Right lung (tissue), 10 donors: ENCODE measurements at places on chromosomes 4 and X. TPM values are rescaled to one million over a fixed set of nuclear protein-coding genes. Genes with fewer than 3 reads are reported as not detected.

Gene JAKMIP1
- 0.22 TPM for polyA plus RNA-seq

Gene EDA2R
- 1.1 TPM for polyA plus RNA-seq

Gene RTL9
- polyA plus RNA-seq = 0.99 TPM

Gene CSN1S1
- polyA plus RNA-seq = not detected

DNA sequence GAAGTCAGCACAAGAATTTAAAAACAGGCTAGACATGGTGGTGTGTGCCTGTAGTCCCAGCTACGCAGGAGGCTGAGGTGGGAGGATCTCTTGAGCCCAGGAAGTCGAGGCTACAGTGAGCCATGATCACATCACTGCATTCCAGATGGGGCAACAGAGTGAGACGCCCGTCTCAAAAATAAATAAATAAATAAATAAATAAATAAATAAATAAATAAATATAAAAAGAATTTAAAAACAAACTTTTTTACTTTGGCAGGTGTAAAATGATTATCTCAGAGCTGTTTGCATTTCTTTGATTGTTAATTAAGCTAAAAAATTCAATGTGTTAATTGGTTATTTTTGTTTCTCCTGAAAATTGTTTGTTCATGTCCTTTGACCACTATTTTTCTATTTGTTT is 97.5 kb upstream of the RPS6KA3 start:
- no peak for DNase-seq

GRCh38 chr4:67447873-67448272 is 97.4 kb downstream of the CENPC start:
- no peak for DNase-seq

DNA sequence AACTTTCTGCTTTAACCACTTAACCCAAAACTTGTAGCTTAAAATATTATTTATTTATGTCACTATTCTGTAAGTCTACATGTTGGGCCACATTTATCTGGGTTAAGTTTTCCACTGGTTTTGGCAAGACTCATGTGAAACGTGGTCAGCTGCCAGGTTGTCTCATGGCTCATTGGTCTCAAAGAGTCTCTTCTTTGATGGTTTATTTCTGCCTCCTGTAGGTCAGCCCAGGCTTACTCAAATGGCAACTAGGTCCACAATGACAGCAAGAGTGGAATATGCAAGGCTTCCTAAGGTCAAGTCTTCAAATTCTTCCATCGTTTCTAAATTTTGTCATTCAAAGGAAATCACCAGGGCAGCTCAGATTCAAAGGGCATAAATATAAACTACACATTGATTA is 828.7 kb downstream of the PCDH7 start:
- no peak for DNase-seq

DNA sequence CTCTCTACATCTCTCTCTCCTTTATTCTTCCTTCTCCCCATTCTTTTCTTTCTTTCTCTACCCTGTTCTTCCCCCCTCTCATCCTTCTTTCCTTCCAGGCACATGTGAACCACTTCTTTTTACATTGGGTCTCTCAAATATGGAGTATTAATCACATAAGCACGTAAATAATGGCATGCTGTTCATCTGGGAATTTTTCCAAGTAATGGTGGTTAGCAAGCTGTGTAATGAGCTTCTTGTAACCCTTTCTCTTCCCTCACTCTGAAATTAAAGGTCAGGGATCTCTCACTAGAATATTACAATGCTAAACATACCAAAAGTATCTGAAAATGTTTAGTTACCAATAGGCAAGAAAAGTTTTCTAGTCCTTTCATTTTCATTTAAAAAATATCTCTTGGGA is 239.9 kb upstream of the TEX13A start:
- DNase-seq = no peak

GRCh38 chr4:139511320-139511719 is 44.7 kb downstream of the SETD7 start:
- DNase-seq = no peak
